ENCODE measurements at places on chromosomes 16 and 17.

DNA sequence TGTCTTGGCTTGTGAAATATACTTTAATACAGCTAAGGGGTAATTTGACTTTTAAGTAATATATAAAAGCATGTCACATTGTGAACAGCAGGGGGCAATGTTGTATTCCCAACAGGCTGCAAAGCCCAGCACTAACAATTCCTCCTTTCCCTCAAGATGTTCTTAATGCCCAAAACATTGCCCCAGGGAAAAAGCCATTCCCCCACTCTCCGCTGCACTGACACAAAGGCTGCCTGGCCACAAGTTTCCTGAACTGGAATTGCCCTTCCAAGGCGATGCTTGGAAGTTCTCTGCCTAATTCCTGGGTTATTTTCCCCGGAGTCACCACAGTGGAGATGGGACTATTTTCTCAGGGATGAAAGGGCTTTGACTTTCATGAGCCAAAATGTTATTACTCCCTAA is 27.2 kb downstream of the CLEC16A start:
- no peak for DNase-seq

DNA sequence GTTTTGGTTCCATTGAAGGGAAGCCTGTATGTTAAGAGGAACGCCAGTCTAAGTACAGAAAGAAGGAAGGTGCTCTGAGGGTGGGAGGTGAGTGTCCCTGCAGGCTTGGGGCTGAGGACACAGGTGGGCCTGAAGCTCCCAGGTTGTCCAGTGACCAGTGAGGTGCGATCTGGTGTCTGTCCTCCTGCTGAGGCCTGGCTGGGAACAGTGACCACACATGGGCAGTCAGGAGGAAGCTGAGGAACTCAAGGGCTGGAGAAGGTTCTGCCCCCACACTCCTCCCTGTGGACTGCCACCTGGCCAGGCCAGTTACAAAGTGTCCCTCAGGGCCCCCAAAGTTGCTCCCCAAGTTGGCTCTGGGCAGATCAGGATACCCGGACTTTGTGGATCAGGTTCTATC is 102.1 kb downstream of the N4BP1 start:
- DNase-seq = no peak

DNA sequence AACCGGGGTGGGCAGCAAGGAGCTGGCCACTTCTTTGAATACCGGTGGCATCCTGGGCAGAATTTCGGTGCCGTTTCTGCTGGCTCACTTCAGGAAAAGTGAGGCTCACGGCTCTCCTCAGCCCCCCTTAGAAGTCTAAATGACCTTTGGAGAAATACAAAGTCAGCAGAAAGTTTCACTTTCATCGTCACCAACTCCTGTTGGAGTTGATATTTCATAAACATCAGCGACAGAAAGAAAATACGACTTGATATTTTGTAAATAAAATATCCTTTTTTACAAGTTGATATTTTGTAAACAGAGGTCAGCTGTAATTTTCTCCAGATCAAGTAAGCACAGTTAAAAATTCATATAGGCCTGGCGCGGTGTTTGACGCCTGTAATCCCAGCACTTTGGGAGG is 781 bp downstream of the ZNF75A start:
- no peak for DNase-seq

- no peak for DNase-seq
These were observed 6.4 kb downstream of the C16orf86 start for GRCh38 chr16:67672739-67673662.

DNA sequence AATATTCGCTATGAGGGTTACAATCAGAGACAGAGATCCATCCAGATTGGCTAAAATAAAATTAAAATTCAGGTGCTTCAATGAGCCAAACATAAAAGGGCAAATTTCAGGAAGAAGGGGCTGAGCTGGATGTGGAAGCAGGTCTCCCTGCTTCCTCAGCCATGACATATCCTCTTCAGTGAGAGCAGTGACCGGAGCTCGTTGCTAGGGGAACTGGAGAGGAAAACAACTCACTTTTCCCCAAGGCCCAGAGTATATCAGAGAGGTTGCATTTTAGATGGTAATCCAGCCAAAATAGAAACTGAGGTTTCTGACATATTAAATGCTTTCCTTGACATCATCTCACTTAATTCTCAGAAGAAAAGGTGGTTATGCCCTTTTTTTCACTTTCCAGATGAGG is 503.5 kb downstream of the HS3ST4 start:
- DNase-seq = no peak

GRCh38 chr16:67530013-67530939 is 1.6 kb downstream of the RIPOR1 start:
- no peak for DNase-seq

GRCh38 chr17:48636177-48637018 is 10.2 kb upstream of the HOXB9 start:
- peak; percentile 76 for DNase-seq

DNA sequence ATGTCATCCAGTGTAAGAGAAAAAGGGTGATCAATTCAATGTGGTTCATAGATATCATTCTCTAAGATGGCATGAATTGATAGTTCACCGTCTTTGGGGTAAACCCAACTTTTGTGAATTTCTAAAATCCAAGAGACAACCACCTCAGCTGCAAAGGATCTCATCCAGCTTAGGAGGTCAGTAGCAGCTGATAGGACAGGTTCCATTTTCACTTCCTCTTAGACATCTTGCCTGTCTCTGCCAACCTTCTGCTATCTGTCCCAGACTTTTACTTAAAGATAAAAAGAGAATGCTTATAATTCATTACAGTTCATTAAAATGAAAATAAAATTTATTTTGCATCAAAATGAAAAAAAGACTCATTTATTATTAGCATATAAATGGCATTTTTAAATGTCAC is 468.2 kb downstream of the XYLT1 start:
- DNase-seq = no peak

DNA sequence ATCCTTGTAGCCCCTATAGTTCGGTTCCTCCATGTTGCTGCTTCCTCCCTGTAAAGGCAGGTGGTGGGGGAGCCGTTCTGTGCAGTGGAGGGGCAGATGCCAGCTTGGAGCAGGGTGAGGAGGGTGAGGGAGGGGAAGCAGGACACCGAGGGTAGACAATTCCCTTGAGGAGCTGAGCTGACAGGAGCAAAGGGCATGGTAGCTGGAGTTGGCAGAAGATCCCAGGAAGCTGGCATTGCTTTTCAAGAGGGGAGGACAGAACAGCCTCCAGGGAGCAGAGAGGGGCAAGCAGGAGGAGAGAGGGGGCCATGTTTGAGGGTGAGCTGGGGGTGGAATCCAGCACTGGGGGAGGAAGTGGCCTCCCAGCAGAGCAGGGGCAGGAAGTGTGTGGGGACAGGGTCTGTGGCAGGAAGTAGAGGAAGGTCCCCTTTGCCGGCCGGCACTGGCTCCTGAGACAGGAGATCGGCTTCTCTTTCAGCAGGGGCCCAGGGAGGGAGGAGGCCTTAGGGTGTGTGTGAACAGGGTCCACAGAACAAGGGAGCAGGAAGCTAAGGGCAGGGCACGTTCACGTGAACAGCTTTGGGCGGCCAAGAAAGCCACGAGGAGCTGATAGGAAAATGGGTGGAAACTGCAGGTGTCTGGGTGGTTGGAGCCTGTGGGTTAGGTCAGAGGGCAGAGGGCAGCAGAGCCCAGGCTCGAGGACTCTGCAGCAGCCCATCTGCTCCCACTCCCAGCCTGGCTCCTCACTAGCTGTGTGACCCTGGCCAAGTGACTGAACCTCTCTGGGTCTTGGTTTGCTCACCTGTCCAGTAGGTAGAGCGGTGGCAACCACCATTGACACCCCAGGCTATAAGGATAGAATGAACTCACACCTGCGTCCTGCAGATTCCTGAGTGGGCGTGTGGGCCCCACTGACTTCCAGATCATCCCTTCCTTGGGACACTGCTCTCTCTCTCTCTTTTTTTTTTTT is 17.5 kb upstream of the SPNS2 start:
- DNase-seq = peak; percentile 39

GRCh38 chr16:87263418-87264052 is 53.7 kb downstream of the C16orf95 start:
- DNase-seq = no peak

GRCh38 chr16:80084163-80084562 is 456.6 kb upstream of the DYNLRB2 start:
- DNase-seq = no peak

GRCh38 chr16:11500700-11501346 is 85.9 kb downstream of the LITAF start:
- no peak for DNase-seq

GRCh38 chr17:58005031-58005727 is 1.9 kb downstream of the SRSF1 start:
- no peak for DNase-seq

- DNase-seq = no peak
These were observed 33.5 kb upstream of the ETV4 start for GRCh38 chr17:43579566-43580140.

GRCh38 chr17:8392674-8393469 is 4.8 kb downstream of the RNF222 start:
- no peak for DNase-seq

DNA sequence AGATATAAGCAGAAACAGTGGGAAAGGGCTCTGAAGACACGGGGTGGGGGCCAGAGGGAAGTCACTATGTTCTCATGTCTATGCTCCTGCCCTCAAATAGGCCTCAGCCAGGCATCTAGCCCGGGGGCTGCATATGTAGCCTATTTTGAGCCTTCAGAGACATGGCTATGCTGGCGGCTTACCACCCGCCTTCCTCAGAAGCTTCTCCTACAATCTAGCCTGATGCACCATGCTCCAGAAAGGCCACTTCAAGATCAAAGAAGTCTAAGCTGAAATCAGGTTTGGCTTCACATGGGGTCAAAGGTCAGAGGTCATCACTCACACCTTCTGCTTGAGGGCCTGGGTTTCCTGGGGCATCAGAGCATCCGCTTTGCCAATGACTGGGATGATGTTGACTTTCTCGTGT is 1.6 kb downstream of the SEPTIN1 start:
- DNase-seq = no peak

DNA sequence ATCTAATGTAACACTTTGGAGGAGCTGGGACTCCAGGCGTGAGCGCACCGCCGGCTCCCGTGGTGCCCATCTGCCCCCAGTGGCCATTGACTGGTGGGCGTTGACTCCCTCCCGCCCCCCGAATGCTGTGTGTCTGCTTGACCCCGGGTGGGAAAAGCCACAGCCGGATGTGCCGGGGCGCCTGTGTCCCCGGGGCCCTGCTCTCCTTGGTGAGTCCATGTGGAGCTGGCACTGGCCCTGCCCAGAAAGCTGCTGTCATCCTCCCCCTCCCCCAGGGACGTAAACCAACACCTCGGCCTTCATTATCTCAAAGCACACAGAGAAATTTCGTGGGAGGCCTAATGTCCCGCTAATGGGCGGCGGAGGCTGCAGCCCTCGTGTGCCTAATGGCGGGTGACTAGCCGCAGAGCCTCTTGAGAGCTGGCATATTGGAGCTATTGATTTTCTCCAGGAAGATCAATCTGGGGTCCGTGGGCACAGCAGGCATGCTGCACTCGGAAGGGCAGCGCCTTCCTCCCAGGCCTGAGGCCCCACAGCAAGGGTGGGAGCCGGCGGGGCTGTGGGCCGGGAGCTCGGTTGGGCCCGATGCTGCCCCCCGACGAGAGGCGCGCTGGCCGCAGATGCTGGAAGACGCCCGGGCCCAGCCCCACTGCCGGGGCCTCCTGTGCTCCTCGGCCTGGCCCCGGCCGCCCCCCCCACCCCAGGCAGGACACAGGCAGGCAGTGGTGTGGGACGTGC is 4.0 kb upstream of the PERCC1 start:
- DNase-seq = no peak

GRCh38 chr16:67246756-67247191 is 507 bp downstream of the FHOD1 start:
- DNase-seq = no peak

DNA sequence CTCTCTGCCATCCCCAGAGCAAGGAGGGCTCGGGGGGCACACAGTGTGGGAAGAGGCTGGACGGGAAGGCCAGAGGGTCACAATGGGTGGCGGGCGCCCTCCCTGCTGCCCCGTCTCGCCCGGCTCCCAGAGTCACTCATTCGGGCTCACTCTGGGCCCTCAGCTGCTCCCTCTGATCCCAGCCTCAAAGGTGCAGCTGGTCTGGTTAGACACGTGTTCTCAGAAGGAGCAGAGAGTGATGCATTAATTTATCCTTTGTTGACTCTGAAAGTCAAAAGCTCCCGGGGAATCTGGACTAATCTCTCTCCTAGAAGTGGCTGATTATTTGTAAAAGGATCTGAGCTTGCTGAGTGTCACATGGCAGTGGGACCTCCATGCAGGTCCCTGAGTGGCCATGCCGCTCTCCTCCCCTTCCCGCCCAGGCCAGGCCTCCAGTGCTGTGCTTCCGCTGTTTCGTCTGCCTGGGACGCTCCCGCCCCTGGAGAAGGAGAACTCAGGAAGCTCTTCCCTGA is 87.5 kb downstream of the SEC14L1 start:
- no peak for DNase-seq

- DNase-seq = peak; percentile 67
These were observed 40.4 kb upstream of the NDRG4 start for GRCh38 chr16:58459344-58460218.

- no peak for DNase-seq
These were observed 133.3 kb downstream of the ENGASE start for GRCh38 chr17:79207960-79208359.

- no peak for DNase-seq
These were observed 37.7 kb downstream of the TNFRSF13B start for GRCh38 chr17:16934133-16934795.

DNA sequence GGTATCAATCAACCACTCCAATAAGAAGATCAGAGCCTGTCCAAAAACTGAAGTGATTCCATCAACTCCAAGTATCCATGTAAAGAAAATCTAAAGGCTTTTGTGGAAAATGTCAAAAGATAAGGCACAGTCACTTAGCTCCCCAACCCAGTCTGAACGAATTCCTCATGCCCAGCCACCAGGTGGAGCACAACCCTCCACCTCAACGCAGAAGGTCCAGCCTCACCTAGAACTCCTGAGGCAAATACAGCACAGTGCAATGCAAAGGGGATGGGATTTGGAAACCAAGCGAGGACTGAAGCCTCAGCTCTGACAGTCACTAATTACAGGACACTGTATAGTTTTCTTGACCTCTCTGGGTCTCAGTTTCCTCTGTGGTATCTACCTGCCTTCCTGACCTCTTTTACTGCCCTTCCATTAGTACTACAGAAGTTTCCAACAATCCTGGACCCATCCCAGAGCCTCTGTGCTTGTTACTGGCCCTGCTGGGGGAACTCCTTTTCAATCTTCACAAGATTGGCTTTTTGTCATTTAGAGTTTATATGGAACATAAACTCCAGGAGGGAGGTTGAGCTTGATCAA is 2.0 kb downstream of the NCBP3 start:
- DNase-seq = no peak

DNA sequence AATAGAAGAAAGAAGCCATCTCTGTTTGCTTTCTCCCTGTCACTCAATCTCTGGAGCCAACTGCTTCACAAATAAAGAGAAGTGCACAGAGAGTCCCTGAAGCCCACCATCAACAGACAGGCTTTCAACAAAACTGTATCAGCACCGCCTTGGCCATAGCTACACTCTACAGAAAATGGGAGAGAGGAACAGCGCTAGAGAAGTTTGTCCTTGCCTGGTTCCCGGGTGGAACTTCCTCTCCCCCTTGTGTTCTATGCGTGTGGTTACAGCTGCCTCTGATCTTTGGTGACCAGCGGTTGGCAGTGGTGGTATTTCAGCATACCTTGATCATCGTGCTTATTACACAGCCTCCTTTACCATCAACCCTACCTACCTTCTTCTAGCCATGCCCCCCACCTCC is 91.4 kb upstream of the CCL2 start:
- no peak for DNase-seq

GRCh38 chr17:57138956-57139576 is 54.0 kb downstream of the AKAP1 start:
- DNase-seq = no peak

Data from stimulated activated CD8-positive, alpha-beta memory T cell treated with anti-CD3 and anti-CD28 coated beads, Interleukin-7, amount 100 ng/mL, for 48 hours (primary cell).